Stimulated activated CD4-positive, alpha-beta T cell treated with anti-CD3 and anti-CD28 coated beads, Interleukin-12 subunit alpha, Interleukin-12 subunit beta, amount 100 ng/mL, for 24 hours (primary cell): ENCODE measurements at places on chromosomes 2 and 18.
A peak's percentile ranks its signal among the peaks of the same experiment; 100 is the strongest.

- no peak for DNase-seq
These were observed 1.2 kb downstream of the KIAA1328 start for GRCh38 chr18:36830158-36830495.

- no peak for DNase-seq
These were observed 254.4 kb downstream of the KCNE4 start for GRCh38 chr2:223306371-223306770.

GRCh38 chr2:86069091-86069685 is 36.5 kb downstream of the POLR1A start:
- DNase-seq, result no peak

GRCh38 chr2:65754219-65754618 is 321.8 kb upstream of the SPRED2 start:
- no peak for DNase-seq

- no peak for DNase-seq
These were observed 19.1 kb upstream of the RAB11FIP5 start for GRCh38 chr2:73131807-73132206.

- DNase-seq, result no peak
These were observed 22.1 kb upstream of the ALKAL2 start for GRCh38 chr2:309954-310510.

GRCh38 chr2:74457549-74458131 is 598 bp upstream of the WBP1 start:
- peak; percentile 74 for DNase-seq

- peak; percentile 22 for DNase-seq
These were observed 201.8 kb downstream of the ZFP36L2 start for GRCh38 chr2:43024515-43025011.

DNA sequence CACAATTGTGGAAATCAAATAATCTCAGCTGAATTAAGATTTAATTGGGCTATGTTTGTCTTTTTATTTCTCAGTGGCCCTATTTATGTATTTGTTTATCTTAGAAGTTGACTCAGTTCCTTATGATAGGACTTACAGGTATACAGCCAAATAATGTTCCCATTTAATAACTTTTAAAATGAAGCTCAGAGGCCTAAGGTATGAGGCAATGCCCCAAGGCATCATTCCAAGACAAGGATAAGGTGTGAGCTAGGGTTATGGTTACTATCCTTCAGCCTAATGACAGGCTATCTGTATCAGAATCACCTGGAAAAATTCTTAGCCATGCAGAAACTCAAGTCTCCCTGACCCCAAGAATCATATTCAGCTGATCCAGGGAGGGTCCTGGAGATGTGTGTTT is 7.4 kb upstream of the NRBP1 start:
- no peak for DNase-seq

DNA sequence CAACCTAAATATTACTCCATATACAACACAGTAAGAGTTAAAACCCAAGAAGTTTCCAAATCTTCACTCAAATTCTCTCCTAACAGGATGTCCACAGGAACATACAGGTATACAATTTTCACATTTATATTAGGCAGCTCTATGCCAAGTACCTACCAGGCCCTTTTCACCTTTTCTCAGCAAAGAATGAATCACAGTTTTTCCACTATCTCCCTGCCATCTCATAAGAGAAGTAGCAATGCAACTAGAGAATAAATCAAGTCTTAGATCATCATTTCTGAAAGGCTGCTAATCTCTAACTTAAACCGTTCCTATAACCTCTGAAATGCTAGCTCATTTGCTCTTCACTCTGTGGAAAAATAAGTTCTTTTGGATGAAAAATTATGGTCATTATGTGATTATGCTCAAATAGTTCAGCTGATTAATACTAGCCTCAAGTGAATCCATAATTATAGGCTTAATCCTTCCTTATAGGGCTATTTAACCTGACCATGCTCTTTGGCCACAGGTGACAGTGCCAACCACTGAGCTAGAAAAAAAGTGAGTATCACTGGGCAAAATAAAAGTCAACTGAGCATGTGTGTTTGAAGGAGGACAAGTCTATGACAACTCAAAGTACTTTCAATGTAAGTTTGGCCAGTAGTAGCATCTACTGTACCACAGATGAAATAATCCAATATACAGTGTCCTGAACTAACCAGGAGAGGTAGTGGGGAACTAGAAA is 79.7 kb downstream of the COBLL1 start:
- DNase-seq, result no peak

- no peak for DNase-seq
These were observed 32.3 kb downstream of the MAP3K2 start for GRCh38 chr2:127355407-127356008.

- DNase-seq, result no peak
These were observed 26.4 kb downstream of the TBC1D8 start for GRCh38 chr2:101124643-101125366.

- no peak for DNase-seq
These were observed 11.2 kb downstream of the ANKAR start for GRCh38 chr2:189685540-189686229.

DNA sequence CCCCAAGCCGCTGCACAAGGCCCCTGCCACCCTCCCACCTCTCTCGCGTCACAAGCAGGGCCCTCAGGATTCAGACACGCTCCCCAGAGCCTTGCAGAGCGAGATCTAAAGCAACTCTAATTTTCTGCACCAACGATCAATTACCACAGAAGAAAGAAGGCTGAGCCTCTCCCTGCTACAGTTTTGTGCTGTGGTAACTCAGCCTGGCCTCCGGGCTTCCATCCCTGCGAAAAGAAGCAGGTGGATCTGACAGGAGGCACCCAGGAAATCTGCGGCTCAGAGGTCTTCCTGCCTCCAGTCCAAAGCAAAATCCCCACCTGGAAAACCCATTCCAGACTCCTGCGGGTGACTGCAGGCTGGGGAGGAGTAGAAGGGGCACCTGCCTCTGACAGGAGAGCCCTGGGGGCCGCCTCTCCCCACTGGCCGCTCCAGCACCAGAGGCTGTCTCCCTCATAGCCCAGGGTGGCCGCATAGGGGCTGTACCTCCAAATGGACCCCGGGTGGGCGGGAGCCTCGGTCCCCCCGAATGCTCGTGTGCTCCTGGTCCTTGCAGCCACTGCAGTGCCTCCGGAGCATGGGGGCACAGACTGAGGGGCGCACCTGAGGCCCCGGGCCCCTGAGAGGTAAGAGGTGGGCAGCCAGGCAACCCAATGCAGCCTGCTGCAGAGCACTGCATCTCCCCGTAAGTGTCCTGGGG is 31.0 kb downstream of the PXDN start:
- DNase-seq, result no peak

DNA sequence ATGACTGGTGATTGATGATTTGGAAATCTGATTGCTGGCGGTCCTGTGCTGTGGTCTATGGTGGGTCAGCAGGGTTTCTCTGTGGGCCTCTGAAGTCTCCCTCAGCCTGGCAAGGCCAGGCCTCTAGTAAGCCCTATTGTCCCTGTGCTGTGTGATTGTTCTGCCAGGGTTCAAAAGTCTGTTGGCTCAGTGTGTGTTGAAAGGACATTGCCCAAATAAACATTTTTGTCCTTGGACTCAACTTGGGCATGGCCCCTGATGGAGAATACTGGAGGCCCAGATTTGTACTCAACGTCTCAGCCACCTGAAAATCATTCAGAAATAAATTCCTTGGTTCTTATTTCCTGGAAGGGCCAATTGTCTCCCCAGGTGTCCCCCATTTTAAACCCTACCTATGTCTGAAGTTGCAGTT is 74.4 kb downstream of the MAP4K4 start:
- DNase-seq, result no peak

DNA sequence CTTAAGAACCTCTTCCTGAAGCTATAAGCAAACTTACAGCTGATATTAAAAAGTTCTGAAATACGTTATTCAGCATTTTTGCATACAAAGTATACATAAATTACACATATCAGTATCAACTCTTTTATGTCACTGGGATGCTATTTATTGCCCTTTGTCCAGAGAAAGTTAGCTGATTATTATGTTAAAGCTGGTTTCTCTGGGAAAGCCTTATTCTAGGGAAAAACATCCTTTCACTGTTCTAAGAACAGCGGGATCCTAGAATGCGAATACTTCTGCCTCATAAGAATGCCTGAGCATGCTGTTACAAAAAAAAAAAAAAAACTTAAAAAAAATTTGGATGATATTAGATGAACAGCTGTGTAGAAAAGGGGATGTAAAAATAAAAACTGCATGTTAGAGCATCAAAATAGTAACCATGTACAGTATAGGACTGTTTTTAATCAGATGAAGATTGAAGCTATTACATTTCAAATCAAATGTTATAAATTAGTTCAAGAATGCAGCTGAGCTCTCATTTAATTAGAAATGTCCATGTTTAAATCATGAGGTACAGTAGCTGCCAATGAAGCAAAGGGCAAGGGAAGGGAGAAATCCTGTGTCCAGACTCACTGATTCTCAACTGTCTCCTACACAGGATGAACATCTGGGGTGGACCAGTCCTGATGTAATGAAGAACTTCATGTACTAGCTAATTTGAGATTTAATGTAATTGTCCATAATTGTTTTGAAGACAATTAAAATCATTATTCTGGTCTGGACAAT is 8.2 kb downstream of the FTCDNL1 start:
- DNase-seq, result no peak

DNA sequence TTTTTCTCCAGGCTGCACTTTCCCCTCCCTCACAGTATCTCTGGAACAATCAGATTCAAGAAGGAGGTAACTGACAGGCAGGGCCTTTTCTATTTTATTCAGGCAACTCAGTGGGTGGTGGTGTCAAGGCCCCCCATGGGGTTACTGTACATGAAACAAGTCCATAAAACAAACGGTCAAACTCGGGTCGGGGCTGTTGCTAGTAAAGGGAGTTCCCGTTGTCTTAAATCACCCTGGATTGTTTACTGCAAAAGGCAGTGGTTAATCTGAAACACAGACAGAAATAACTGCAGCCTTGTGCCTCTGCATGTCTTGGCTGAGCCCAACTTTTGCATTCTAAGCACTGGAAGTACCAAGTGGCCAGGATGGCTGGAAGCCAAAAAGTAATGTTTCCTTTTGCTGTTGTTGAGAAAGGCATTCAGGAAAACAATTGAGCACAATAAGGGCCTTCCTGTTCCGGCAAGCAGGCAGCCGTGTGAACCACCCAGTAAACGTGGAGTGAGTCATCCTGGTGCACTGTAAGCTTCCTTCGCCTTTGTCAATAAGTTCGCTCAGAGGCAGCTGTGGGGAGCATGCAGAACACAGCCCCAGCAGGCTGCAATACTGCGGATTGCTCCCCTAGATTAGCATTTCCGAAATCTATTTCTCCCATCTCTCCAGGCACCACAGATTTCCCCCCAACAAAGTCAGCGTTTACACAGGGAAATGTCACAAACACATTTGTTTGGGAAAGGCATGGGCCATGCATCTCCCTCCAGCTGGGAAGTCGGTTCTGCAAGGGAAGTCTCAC is 149.6 kb downstream of the IRS1 start:
- peak; percentile 18 for DNase-seq

DNA sequence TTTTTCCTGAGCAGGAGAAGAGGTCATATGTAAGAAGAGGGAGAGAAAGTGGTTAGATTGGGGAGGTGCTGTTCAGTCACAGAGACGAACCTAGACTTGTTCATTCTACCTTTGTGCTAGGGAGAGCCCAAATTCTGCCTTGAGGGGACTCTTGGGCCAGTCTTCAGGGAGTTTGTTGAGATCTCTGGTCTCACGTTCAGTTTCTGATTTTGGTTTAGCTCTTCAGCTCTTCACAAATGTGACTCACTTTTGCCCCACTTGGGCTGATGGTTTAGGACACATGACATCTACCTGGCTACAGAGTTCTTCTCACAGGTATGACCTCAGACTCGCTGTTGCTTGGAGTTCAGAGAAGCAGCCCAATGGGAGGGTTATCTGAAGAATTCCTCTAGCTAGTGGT is 49.2 kb upstream of the DARS1 start:
- no peak for DNase-seq

DNA sequence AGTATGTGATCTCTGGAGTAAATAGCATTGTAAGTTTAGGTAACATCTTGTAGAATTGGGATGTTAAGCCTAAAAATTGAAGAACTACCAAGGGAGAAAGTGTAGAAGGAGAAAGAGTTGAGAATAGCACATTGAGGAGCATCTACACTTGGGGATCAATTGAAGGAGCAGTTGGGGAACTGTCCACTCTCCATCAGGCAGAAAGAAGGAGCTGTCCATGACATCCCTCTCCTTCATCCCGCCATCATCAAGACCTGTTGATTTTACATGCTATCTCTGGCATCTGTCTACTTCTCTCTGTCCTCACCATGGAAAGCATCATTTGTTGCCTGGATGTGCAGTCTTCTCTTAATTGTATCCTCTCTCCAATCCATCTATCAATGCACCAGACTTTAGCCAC is 87.8 kb downstream of the CCDC141 start:
- DNase-seq, result no peak

DNA sequence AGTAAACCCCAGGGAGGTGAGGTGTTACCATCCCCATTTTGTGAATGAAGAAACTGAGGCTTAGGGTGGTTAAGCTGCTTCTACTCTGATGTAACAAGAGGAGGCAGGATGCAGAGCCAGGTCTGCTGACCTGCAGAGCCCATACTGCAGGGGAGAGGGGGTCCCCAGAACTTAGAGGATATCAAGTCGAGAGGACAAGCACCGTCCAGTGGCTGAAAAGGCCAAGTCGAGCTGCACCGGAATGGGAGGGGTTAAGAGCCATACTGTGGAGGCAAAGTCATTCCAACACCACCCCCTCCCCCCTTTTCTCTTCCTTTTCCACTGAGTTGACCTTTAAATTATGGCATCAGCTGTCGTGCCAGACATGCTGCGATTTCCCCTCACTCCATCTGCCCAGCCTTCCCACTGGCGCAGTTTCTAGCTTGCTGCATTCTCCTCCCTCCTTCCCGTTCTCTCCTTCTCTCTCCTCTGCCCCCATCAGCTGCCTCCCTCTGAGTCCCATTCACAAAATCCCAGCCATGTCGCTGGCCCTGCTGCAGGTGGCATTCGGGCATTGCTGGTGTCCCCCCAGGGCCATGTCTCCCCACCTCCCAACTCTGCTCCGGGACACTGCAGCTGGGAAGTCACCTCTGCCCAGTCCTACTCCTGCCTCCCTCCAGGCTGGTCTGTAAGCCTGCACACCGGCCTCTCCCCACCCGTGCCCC is 346.9 kb downstream of the DYSF start:
- DNase-seq, result no peak

DNA sequence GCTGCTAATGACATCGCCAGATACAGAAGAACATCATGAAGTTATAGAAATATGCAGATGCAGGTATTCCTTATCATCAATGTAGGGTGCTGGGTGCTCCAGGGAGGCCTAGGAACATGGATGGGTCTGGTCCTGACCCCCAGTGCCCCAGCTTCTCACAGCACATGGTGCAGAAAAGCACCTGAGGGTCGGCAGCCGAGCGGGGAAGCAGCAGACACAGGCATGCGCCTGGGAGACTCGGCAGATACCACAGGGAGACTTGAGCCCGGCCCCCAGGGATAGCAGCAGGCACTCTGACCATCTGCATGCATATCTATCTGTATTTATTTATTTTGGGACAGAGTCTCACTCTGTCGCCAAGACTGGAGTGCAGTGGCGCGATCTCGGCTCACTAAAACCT is 43.2 kb downstream of the TMEM18 start:
- DNase-seq, result no peak

- no peak for DNase-seq
These were observed 218.7 kb downstream of the HNMT start for GRCh38 chr2:138182937-138183312.

GRCh38 chr2:171630089-171630770 is 57.0 kb upstream of the DYNC1I2 start:
- no peak for DNase-seq

- peak; percentile 19 for DNase-seq
These were observed 88.8 kb upstream of the ASB18 start for GRCh38 chr2:236352761-236353593.
